ENCODE measurements at places on chromosomes 2 and 18. TPM values are rescaled to one million over a fixed set of nuclear protein-coding genes. Genes with fewer than 3 reads are reported as not detected.

GRCh38 chr18:23853448-23854195 lies 160.9 kb upstream of the TTC39C start:
- DNase-seq = no peak
- no peak overlapping the region for H3K27ac ChIP-seq
- peaks cover 2% of the 10 kb centered on the region for H3K27me3 ChIP-seq
- H3K4me3 ChIP-seq = no peak overlapping the region
- H3K4me1 ChIP-seq = no peaks in the 10 kb centered on the region

The SCN7A gene
- 0.03 TPM for total RNA-seq

The SP3 gene
- total RNA-seq = 80.2 TPM

DNA sequence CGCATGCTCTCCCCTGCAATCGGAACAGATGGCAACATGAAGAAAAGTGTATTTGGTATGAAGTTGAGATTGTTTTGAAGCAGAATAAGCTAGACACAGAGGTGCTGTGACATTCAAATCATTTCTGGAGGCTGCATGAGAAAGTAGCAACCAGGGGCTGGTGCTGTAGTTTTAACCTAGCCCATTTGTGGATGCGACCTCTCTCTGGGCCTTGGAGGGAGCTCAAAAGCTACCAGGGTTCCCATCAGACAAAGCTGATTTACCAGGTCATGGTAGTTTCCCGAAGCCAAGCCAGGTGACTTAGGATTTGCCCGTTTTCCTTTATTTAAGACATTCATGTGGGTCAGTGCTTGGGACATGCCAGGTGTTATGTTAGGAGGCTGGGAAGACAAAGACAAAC lies 77.5 kb downstream of the CIB4 start:
- peaks cover 8% of the 10 kb centered on the region for H3K4me1 ChIP-seq
- H3K27me3 ChIP-seq = peaks cover 21% of the 10 kb centered on the region
- DNase-seq = no peak
- H3K4me3 ChIP-seq = no peak overlapping the region
- no peak overlapping the region for H3K27ac ChIP-seq
- no peaks in the 10 kb centered on the region for H3K36me3 ChIP-seq

- DNase-seq = no peak
- H3K27me3 ChIP-seq = no peaks in the 10 kb centered on the region
- H3K27ac ChIP-seq = no peak overlapping the region
- H3K4me3 ChIP-seq = no peak overlapping the region
- no peaks in the 10 kb centered on the region for H3K4me1 ChIP-seq
Observed at GRCh38 chr18:33656889-33657448, 79.0 kb downstream of the ASXL3 start.

GRCh38 chr2:194723446-194723845 lies 933.6 kb upstream of the SLC39A10 start:
- no peak overlapping the region for H3K4me3 ChIP-seq
- H3K27me3 ChIP-seq = no peaks in the 10 kb centered on the region
- no peaks in the 10 kb centered on the region for H3K4me1 ChIP-seq
- no peaks in the 10 kb centered on the region for H3K36me3 ChIP-seq
- H3K27ac ChIP-seq = no peak overlapping the region

The TMEM37 gene
- total RNA-seq = 0.28 TPM

DNA sequence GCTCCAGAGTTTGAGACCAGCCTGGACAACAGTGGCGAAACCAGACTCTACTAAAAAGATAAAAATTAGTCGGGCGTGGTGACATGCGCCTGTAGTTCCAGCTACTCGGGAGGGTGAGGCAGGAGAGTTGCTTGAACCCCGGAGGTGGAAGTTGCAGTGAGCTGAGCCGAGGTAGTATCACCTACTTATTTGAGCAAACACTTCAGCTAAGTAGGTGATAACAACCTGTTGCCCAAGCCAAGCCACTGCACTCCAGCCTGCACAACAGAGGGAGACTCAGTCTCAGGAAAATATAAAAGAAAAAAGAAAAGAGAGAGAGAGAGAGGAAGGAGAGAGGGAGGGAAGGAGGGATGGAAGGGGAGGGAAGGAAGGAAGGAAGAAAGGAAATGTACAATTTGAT lies 21.3 kb downstream of the FER1L5 start:
- H3K4me1 ChIP-seq = no peaks in the 10 kb centered on the region
- no peak overlapping the region for H3K27ac ChIP-seq
- H3K27me3 ChIP-seq = no peaks in the 10 kb centered on the region
- no peak for DNase-seq

The ST8SIA3 gene
- total RNA-seq = not detected

DNA sequence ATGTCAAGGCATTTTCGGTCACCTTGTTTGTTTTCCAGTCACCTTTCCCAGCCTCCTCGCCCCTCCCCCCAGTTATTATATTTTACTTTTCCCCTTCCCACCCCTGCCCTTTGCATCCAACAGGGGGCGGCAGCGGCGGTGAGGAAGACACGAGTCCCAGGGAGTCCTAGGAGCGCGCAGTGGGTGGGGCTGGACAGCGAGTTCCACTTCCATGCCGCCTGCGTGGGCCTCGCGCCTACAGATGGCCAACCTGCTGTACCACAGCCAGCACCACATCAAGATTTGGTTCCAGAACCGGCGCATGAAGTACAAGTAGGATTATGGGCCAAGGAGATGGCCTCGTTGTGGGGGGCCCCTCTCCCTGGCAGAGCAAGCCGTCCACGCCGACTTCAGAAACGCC lies 37.2 kb upstream of the EVA1A start:
- H3K36me3 ChIP-seq = no peaks in the 10 kb centered on the region
- H3K4me3 ChIP-seq = no peak overlapping the region
- H3K27ac ChIP-seq = no peak overlapping the region
- H3K27me3 ChIP-seq = no peaks in the 10 kb centered on the region

DNA sequence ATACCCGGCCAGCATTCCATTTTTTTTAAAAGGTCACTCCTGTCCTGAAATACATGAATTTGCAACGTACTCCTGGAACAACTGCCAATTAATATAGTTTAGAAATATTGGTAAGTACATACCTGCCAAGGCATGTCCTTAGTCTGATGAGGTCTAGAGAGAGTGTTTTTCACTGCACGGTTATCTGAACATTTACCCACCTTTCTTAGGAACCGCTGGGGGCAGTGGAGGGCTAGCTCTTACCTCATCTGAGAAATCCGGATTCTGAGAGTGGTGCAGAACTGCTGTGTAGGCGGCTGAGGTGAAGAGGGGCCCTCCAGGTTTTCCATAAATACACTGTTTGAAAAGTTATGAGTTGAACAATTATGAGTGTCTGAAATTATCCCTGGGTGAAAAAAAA lies 133.1 kb upstream of the CCDC195 start:
- no peaks in the 10 kb centered on the region for H3K4me1 ChIP-seq
- H3K27ac ChIP-seq = no peak overlapping the region
- no peak for DNase-seq
- H3K4me3 ChIP-seq = no peak overlapping the region

DNA sequence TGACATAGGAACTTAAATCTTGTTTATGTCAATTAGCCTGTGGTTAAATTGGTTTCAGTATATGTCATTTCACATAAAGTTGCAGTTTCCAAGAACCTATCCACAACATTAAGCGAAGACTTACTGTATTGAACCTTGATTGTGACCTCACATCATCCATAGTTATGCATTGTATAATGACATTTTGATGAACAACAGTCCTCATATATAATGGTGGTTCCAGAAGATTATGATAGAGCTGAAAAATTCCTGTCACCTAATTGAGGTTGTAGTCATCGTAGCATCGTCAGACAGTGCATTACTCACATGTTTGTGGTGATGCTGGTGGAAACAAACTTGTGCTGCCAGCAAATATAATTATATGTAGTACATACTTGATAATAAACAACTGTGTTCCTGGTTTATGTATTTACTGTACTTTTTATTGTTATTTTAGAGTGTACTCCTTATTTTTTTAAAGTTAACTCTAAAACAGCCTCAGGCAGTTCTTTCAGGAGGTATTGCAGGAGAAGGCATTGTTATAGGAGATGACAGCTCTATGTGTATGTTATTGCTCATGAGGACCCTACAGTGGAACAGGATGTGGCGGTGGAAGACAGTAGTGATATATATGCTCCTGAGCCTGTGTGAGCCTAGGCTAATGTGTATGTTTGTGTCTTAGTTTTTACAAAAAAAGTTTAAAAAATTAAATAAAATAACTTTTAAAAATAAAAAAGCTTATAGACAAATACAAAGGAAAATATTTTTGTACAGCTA lies 56.6 kb downstream of the UBE2E3 start:
- peak; percentile 62 for DNase-seq
- H3K36me3 ChIP-seq = no peaks in the 10 kb centered on the region
- H3K27me3 ChIP-seq = no peaks in the 10 kb centered on the region
- H3K4me3 ChIP-seq = no peak overlapping the region

- peak; percentile 13 for DNase-seq
- H3K27ac ChIP-seq = no peak overlapping the region
- no peaks in the 10 kb centered on the region for H3K4me1 ChIP-seq
- H3K27me3 ChIP-seq = no peaks in the 10 kb centered on the region
- no peaks in the 10 kb centered on the region for H3K36me3 ChIP-seq
- H3K4me3 ChIP-seq = no peak overlapping the region
Observed at GRCh38 chr2:13652531-13653313, 936.0 kb downstream of the TRIB2 start.

DNA sequence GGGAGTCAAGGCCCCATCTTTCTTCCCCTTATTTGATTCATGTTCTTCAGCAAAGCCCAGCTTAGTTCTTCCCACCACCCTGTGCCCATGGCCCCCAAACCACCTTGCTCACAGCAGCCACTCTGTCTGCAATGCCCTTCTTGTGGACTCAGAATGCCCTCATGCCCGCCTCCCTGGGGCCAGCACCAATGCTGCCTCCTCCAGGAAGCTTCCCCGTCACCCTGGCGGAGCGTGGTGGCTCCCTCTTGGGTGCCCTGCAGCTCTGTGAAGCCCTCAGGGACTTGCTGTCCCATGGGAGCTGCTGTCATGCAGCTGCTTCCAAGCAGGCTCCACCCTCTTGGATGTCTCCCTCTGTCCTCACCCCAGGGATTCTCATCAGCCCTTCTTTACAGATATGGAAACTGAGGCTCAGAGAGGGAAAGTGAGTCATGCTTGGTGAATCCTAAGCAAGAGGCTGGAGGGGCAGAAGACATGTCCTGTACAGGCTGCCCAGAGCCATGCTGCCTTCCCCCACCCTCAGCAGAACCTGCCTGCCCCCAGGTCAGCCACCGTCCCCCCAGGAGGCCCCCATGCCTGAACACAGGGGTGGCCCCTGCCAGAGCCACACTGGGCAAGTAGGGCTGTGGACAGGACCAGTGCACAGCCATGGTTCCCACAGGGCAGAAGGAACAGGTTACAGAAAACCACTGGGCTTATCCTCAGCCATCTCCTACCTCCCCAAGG lies 11.8 kb upstream of the DUSP2 start:
- H3K4me1 ChIP-seq = no peaks in the 10 kb centered on the region
- H3K27me3 ChIP-seq = no peaks in the 10 kb centered on the region
- H3K4me3 ChIP-seq = no peak overlapping the region
- no peak for DNase-seq
- no peak overlapping the region for H3K27ac ChIP-seq

DNA sequence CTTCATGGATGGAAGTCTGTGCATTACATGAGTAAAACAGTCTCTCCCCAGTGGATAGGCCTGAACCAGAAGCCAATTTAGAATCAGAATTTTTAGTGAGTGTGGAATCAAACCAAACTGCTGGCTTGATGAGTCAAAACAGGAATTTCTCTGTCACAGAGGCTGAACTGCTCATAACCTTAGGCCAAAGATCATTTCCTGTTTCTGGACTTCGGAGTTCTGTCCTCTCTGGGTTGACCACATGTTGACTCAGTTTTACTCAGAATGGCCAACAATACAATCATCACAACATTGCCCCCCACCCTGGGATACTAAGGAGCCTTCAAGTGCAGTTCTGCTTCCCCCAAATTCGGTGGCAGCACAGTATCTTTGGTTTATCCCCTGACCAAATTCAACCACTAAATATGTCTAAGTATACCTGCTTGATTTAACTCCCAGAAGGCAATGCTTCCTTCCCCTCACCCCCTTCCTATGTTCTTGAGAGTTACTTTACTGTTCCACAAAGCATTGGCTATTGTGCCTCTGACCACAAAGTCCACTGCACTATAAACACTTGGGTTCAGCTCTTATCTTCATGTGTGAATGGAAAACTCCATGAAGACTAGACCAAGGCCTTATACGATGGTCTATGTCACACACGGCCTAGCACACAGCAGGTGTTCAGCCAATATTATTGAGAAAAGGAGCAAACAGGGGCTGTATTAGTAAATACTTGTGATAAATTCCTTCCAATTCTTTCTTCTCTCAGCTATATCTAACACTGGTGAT lies 67.8 kb downstream of the NXPH2 start:
- no peak overlapping the region for H3K4me3 ChIP-seq
- H3K27ac ChIP-seq = no peak overlapping the region

DNA sequence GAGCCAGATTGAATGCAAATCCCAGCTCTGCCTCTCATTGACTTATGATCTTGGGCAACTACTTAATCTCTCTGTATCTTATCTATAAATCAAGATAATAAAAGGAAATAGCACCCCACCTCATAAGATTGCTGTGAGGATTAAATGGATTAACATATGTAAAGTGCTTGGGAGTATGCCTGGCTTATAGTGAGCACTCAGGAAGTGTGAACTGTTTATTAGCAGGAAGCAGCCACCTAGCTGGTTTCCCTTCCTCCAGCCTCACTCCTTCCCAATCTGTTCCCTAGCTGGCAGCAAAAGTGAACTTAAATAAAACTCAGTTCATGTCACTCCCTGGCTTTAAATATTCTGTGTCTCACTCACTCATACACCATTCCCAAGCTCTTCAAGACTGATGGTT lies 526.6 kb upstream of the PKDCC start:
- no peak overlapping the region for H3K4me3 ChIP-seq
- no peak overlapping the region for H3K27ac ChIP-seq
- no peaks in the 10 kb centered on the region for H3K27me3 ChIP-seq
- H3K36me3 ChIP-seq = no peaks in the 10 kb centered on the region
- no peak for DNase-seq

GRCh38 chr2:7096726-7097352 lies 179.6 kb downstream of the RNF144A start:
- no peak for DNase-seq
- H3K4me1 ChIP-seq = no peaks in the 10 kb centered on the region
- H3K36me3 ChIP-seq = no peaks in the 10 kb centered on the region
- no peaks in the 10 kb centered on the region for H3K27me3 ChIP-seq
- H3K27ac ChIP-seq = no peak overlapping the region

The ARPC2 gene
- total RNA-seq = 248 TPM

- H3K27me3 ChIP-seq = no peaks in the 10 kb centered on the region
- H3K4me3 ChIP-seq = no peak overlapping the region
- no peak overlapping the region for H3K27ac ChIP-seq
- no peaks in the 10 kb centered on the region for H3K4me1 ChIP-seq
Observed at GRCh38 chr18:26919627-26920026, 54.1 kb upstream of the AQP4 start.

DNA sequence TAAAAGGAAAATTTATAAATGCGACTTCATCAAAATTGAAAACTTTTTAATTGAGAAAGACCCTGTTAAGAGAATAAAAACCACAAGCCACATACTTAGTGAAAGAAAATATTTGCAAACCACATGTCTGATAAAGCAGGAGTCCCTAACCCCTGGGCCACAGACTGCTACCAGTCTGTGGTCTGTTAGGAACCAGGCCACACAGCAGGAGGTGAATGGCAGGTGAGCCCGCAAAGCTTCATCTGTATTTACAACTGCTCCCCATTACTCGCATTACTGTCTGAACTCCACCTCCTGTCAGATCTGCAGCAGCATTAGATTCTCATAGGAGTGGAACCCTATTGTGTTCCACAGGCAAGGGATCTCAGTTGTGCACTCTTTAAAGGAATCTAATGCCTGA lies 95.5 kb upstream of the CRACDL start:
- no peak overlapping the region for H3K4me3 ChIP-seq
- no peaks in the 10 kb centered on the region for H3K4me1 ChIP-seq
- DNase-seq = no peak
- H3K36me3 ChIP-seq = no peaks in the 10 kb centered on the region
- no peak overlapping the region for H3K27ac ChIP-seq

The C1QL2 gene
- total RNA-seq = not detected

- no peak for DNase-seq
- no peak overlapping the region for H3K4me3 ChIP-seq
- no peaks in the 10 kb centered on the region for H3K36me3 ChIP-seq
- H3K27me3 ChIP-seq = no peaks in the 10 kb centered on the region
- no peaks in the 10 kb centered on the region for H3K4me1 ChIP-seq
Observed at GRCh38 chr2:138985881-138986280, 205.7 kb upstream of the NXPH2 start.

Data from Panc1 (cell line).